ENCODE measurements at places on chromosomes 6 and 20.

GRCh38 chr6:374956-375355 is 16.6 kb upstream of the IRF4 start:
- DNase-seq = no peak

- no peak for DNase-seq
Measured at GRCh38 chr6:142009647-142010046, 123.1 kb upstream of the GJE1 start.

DNA sequence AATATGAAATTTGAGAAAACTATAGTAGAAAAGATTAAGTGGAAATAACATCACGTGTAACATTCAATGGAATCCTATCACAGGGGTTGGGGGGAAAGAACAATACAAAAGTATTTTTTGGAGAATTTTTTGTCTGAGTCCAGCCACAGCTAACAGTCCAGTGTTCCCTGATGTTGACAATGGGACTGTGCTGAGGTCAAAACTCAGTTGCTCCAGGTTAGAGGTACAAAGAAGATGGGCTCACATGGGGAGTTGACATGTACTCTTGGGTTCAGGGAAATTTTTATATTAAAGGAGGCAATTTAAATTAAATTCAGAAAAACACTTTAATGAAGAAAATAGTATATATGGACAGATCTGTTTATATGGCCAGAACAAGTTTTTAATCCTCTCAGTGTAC is 995 bp downstream of the MYCT1 start:
- DNase-seq = no peak

- no peak for DNase-seq
Measured at GRCh38 chr6:13420269-13420668, 67.1 kb downstream of the GFOD1 start.

GRCh38 chr6:117870486-117871242 is 36.4 kb upstream of the SLC35F1 start:
- no peak for DNase-seq

DNA sequence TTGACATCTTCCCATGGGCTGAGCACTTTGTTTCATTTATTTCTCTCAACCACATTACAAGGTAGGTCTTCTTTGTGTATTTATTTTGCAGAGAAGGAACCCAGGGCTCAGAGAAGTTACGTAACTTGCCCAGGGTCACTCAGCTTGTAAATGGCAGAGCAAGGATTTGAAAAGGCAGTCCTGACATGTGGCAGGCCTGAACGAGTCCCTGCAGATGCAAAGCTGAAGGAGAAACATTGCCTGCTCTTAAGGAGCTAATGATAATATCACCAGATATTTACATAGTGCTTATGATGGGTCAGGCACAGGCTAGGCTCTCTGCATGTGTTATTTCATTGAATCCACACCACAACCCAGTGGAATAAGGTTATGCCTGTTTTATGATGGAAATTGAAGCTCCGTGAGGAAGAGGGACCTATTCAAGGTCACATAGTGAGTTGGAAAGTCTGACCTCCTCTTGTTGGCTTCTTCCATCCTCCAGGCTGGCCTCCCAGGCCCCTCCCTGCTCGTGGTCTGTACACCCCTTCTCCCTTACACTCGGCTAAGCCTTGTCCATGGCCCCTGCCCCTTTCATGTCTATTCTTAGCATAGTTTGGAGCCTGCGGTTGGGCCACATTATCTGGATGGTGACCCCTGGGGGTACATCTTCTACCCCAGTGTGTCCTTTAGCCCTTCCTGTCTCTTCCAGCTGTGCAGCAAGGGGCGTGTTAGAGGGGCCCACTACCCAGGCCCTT is 12.5 kb downstream of the MYH7B start:
- DNase-seq = no peak

DNA sequence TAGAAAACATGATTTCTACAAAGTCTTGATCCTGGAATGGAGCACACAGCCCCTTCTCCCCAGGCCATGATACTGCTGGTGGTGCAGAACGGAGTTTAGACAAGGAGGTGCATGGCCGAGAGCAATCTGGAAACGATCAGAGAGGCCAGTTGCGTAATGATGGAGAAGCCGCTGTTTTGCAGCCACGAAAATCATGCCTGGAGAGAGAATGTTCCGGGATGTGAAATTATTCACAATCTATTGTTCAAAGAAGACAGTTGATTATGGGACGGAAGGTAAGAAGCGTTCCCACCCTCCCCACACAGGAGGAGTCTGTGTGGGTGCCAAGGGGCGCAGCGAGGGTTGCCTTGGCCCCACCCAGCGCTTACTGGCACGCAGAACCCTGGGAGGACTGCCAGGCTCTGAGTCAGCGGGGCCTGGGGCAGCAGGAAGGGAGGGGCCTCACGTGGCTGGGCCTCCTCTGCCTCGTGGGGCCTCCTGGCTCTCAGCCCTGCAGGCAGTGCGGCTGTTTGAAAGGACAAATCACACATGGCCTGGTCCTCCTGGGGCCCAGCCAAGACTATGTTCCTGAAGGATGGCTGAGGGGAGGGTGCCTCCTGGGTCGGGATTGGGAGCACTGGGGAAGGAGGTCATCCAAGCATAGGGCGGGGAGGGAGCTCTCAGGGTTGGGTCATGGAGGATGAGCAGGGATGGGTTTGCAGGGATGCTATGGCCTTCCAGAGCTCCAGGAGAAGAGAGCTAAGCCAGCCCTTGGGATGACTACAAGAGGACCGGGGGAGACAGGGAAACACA is 8.7 kb upstream of the AP5S1 start:
- no peak for DNase-seq

- DNase-seq = no peak
Measured at GRCh38 chr6:78268591-78269452, 598.5 kb upstream of the IRAK1BP1 start.

DNA sequence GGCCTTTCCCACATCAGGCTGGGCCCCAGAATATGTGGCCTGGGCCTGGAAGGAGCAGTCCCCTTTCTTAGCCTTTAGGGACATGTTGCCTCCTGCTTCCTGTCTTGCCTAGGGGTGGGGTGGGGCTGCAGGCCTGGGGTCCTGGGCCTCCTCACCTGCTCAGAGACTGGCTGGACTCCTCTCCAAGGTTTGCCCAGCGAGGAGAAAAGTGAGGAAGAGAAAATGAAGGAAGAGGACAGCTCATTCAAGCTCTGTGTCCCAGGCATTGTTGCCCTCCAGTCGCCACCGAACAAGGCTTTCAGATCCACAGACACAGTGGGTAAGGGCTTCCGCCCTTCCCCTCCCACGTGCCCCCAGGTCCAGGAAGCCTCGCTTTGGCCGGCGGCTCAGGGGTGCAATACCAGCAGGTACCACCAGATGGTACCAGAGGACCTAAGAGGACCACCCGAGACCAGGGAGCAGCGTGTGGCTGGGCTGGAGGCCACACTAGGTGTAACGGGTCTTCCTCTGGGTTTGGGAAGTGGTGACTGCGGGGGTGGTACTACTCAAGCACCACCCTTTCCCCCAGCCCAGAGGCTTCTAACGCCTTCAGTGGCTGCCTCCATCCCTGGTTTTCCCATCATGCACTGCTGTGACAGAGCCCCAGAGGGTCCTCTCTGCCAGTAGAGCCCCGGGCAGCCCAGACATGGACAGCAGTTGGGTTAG is 5.5 kb upstream of the BAK1 start:
- peak; percentile 85 for DNase-seq

DNA sequence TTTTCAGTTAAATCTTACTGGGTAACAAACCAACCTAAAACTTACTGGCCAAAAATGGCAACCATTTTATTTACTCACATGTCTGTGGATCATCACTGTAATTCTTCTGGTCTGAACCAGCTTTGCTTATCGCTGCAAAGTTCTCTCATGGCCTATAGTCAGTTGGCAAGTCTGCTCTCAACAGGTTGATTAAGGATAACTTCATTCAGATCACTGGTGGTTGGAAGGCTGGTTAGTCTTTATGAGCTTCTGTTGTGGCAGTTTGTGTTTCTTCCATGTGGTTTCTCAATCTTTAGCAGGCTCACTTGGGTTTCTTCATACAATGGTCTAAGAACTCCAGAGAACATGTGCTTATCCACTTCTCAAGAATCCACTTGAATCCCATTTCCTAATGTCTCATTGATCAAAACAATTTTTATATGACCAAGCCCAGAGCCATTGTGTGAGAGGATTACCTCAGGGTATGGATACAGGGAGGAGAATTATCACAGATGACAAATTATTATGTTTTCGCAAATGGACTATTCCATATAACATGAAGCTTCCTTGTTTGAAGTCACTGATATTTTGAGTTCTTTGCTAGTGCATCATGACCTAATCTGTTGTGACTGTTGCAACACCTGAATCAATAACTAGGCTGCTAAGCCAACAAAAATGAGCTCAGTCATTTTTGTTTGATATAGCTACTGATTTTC is 155.4 kb upstream of the BMP2 start:
- DNase-seq = no peak

- no peak for DNase-seq
Measured at GRCh38 chr6:125835221-125835744, 44.5 kb downstream of the NCOA7 start.

GRCh38 chr6:56691286-56691595 is 48.6 kb upstream of the DST start:
- no peak for DNase-seq

DNA sequence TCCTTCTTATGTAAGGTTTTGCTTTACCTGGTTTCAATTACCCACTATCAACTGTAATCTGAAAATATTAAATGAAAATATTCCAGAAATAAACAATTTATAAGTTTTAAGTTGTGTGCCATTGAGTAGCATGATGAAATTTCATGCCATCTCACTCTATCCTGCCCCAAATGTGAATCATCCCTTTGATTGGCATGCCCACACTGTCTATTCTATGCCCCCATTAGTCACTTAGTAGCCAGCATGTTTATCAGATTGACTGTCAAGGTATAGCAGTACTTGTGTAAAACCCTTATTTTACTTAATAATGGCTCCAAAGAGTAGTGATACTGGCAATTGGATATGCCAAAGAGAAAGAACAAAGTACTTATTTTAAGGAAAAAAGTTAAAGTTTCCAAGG is 403.8 kb downstream of the ADGRB3 start:
- no peak for DNase-seq

DNA sequence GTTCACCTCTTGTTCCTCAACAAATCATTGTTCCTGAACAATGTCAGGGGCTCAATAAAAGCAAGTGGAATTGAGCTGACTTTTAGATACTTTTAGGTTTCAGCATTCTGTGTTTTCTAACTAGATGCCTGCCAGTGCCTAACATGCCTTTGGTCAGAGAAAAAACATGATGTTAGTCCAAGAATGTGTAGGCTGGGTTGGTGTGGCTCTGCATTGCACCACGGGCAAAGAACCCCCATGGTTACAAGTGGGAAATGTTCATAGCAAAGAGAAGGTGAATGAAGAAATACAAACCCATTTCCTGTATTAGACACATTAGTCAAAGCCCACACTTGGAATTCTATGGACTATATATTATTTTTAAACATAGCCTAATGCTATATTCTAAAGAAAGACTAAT is 193.3 kb downstream of the TMEM200A start:
- no peak for DNase-seq

GRCh38 chr6:37987018-37987417 is 167.5 kb downstream of the ZFAND3 start:
- DNase-seq = no peak

- DNase-seq = no peak
Measured at GRCh38 chr6:43790031-43790430, 20.0 kb downstream of the VEGFA start.

DNA sequence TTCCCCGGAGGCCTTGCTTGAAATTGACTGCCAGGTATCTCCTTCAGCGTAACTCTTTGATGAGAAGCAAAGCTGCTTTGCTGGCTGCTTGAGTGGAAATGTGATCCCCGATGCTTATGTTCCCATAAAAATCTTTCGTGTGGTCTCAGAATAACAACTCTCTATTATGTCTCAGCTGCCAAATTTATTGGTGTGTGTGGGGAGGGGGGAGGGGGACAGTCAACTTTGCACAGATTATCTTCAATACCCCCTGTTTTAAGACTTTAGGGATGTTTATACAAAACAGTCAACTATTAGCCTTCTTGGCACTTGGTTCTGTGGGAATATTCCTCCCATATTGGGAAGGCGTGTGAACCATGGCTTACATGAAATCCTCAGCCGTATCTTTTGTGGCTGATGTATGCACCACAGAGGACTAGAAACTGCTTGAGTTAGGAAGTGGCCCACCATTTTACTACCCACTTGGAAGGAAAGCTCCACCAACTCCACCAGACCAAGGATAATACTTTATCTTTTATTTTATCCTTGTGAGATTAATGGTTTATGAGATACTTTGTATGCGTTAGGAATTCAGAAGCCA is 101.5 kb upstream of the SLC24A3 start:
- DNase-seq = no peak

DNA sequence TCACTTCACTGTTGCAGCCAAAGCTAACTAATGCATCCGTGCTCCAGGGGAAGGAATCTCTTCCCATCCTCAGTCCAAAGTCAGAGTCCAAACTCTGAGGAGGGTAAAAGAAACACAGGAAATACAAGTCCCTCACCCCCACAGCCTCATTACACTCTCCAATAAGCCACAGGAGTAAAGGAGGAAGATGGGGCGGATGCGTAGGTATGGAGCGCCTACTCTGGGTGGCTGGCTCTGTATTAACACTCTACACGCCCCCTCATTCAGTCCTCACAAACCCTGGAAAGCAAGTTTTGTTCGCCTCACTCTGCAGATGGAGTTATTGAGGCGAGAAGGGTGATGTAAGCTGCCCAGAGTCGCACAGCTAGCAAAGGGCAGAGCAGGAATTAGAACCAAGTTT is 242.9 kb downstream of the NRN1 start:
- DNase-seq = no peak

DNA sequence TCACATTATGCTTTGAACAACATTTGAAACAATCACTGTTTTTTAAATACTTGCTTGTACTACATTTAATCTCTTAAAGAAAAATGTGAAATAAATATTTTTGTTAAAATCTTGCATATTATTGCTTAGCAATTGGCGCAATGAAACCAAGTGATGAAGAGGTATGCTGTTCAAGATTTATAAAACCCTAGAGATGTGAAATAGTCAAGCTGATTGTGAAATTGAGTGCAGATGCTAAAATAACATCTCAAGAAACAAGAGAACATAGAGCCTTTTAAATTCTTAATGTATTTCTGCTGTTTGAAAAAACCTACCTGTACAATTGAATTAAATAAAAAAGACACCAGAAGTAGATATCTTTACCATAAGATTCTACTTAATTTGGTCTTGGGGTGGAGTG is 179.2 kb upstream of the MCHR2 start:
- no peak for DNase-seq
